Activated CD4-positive, alpha-beta memory T cell treated with anti-CD3 and anti-CD28 coated beads for 36 hours (primary cell): ENCODE measurements at places on chromosomes 4 and X. TPM values are rescaled to one million over a fixed set of nuclear protein-coding genes. Genes with fewer than 3 reads are reported as not detected.

The PRR32 gene
- total RNA-seq, result not detected

The HMX1 gene
- total RNA-seq, result not detected

DNA sequence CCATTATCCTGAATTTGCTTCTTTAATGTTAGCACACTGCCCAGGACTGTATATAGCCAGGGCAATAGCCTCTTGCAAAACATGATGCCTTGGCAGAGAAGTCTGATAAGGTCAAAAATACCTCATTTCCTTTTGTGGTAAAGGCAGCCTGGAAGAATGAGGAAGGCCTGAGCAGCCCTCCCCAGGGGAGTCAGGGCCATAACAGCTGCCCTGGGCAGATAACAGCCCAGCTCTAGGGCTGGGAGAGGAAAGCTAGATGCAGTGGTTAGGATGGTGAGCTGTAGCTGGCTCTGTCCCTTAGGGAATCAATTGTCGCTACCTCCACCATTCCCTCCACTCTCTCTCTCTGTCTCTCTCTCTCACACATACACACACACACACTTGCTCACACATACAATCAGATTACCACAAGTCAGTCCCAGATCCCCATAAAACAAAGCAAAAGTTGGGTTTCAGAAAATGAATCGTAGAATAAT, 29.2 kb downstream of the EFHC2 start:
- no peak for DNase-seq

DNA sequence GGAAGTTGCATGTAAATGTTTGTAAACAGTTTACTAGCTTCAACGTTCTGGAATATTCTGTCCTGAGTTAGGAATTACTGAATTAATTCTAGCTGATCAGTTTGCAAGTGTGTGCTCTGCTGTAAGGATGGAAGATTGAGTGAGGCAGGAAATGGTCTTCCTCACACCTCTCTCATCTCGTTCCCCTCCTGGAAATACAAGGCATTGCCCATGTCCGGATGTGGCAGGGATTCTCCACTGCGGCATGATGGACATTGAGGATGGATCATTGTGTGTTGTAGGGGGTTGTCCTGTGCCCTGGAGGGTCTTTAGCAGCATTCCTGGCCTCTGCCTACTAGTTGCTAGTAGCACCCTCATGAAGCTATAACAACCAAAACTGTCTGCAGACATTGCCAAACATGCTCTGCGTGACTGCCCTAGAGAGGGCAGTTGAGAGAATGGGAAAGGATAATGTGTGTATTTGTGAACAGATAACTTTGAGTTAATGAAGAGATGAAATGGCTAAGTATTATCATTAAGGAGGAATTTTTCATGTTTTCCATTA, 12.6 kb downstream of the CA5B start:
- DNase-seq, result peak; percentile 20

GRCh38 chr4:172819353-172819752, 349.3 kb upstream of the GALNT7 start:
- no peak for DNase-seq

- DNase-seq, result no peak
Measured at GRCh38 chr4:113436360-113436759, 325.2 kb downstream of the CAMK2D start.

- no peak for DNase-seq
Measured at GRCh38 chr4:78325271-78326157, 226.1 kb upstream of the ANXA3 start.

GRCh38 chr4:172045981-172046380, 232.8 kb downstream of the GALNTL6 start:
- no peak for DNase-seq
